Right renal cortex interstitium (tissue), 3 donors: ENCODE measurements at places on chromosomes 2 and 18.
A peak's percentile ranks its signal among the peaks of the same experiment; 100 is the strongest.

GRCh38 chr2:20584399-20585358, 66.2 kb downstream of the HS1BP3 start:
- DNase-seq, result peak; percentile 75

GRCh38 chr2:207746131-207746530, 23.6 kb downstream of the FZD5 start:
- DNase-seq, result no peak

GRCh38 chr18:62757399-62758010, 42.2 kb downstream of the PHLPP1 start:
- DNase-seq, result no peak

DNA sequence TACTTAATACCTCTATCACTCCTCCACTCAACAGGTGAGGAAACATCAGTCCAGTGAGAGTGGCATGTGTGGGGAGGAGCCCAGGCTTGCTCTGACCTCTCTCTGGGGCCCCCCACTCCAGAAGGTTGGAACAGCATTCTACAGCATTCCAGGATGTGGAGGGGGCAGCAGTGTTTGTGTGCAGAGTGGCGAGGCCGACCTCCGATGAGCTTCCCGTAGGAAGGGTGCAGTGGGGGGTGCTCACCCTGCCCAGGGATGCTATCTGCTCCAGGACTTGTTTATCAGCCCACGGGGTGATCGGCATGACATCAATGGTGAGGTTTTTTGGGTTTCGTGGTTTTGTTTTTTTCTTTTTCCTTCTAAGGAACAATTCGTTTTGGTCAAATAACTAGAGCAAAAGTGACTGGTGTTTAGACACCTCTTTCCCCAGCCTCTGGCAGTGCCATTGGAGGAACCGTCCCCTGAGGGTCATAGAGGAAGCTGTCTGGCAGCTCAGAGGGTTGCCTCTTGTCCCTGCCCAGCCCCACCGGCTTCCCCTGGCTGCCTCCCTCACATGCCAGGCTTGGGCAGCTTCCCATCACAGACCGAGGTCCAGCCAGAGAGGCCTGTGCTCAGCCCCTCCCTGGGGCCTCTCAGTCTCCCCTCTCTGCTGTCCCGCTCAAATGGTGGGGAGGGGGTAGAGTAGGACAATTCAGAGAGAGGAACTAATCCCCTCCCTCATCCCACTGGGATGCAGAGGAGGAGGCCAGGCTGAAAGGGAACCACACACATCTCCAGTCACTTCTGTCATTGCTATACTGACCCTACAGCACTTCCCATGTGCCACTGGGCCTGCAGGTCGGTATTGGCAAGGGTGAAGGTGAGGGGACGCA, 96.5 kb downstream of the ZFP36L2 start:
- DNase-seq, result no peak

GRCh38 chr2:18932853-18933252, 343.5 kb upstream of the NT5C1B start:
- DNase-seq, result no peak

DNA sequence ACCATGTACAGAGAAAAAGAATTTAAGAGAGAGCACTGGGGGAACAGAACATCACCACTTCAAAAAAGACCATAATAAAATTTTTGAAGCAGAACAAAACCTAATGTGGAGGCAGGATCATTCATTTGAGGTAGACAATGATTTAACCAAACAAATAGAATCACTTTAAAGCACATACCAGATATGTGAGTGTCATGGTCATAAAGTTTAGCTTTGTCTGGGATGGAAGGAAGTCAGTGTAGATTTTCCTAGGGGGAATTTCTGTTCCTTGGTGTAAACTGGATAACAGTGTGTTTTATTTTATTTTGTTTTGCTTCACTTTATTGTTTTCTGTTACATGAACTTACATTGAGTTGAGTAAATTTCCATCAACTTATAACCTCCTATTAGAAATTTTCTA, 120.8 kb downstream of the CRIM1 start:
- no peak for DNase-seq

- DNase-seq, result no peak
These were observed 8.9 kb upstream of the LRRFIP1 start for GRCh38 chr2:237618449-237618848.

DNA sequence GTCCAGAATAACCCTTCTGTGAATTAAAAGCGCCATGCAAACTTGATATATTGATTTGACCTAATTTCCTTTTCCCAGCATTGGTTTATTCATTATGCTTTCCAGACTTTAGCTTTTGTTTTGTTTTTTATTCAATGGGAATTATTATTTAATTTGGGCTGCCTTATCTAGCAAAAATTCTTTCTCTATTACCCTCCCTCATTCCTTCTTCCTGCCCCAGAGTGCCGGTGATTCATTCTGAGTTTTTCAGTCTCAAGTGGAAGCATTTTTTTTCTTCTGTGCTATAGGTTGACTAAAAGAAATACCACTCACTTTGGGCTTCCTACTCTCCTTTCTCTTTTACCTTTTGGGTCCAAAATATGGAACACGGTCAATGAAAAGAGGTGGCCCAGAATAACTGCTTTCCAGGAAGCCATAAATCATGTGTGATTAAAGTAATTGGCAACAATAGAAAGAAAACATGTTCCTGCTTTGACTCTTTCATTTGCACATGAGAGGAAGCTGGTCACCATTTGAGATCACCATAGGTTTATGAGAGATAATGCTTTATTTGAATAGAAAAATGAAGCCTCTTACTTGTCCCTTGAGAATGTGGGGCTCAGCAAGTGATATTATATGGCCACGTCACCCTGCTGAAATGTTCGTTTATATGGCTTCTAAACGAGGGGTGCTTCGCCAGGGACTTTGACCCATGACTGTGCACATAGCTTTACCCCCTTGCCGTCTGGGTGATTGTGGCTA, 422.8 kb upstream of the ZEB2 start:
- DNase-seq, result no peak

GRCh38 chr18:2139691-2140090, 431.6 kb downstream of the METTL4 start:
- DNase-seq, result no peak

DNA sequence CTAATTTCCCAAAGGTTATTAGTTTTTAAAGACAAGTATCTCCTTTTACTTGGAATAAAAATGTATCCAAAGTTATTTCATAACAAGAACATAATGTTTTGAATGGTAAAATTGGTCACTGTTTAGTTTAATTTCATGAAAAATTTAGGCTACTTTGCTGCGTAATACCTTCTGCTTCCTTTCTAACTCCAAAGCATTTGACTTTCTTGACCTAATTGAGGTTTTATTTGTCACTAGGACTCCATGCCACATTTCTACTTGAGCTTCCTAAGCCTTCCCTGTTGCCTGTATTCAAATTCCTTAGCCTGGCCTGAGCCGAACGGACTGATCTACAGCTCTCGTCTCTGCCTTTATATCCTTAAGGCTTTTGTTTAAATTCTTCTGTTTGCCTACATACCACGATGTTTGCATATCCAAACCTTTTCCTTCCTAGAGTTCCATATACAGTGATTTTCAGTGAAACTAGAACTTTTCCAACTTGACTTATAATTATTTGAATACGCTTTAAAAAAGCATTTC, 25.1 kb downstream of the ARMC9 start:
- DNase-seq, result no peak

DNA sequence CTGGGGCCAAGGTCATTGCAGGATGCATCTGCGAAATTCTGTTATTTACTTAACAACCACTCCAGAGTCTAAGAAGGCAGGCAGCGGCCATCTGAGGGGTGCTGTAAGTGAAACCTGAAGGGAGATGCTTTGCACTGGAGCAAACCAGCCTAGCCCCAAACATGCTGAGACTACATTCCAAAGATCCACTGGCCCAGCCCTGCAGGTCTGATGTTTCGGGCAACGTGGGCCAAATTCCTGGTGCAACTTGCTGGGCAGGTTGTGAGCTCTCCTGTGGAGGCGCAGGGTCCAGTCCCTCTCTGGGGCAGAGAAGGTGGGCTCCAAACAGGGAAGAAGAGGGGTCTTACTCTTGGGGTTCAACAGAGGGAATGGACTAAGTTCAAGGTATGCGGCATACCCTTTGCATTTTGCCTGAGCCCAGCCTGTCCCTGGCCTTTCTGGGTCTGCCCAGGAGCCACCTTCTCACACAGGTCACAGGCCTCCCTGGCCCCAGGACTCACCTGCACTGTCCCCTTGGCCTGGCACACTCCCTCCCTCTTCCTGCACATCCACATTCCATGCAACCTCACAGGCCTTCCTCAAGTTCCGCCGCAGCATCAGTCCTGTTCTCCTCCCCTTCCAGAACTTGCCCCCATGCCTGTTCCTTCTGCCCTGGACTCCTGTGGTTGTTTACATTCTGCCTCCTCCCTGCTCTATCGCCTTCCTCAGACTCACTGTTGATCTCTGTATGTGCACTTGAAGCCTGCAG, 5.1 kb upstream of the MAL start:
- no peak for DNase-seq

DNA sequence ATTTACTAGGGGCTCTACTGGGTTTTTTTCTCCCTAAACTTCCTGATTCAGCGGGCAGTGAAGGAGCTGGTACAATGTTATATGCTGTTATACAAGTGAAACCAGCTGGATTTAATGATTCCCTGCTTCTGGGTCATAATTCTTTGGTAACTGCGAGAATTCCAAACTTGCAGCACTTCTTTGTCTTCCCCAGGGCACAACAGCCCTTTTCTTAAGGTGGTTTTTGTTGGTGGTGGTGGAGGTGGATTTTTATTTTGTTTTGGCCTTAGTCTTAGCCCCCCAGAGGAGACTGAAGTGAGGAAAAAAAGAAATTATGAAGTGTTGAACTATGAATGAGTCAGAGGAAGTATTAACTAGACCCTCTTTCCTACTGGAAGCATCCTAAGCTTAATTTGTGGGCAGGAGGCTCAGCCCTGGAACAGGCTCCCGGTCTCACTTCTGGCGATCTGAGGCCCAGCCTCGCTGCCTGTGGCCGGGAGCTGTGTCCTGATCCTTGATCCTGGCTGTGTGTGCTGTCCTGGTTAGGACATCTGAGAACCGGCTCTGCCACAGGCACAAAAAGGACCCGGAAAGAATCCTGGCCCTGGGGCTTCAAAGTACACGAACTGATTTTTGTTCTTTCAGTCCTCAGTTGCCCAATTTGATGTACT, 141.9 kb downstream of the LYPD6B start:
- DNase-seq, result no peak

GRCh38 chr2:5561006-5561405, 131.2 kb upstream of the SOX11 start:
- DNase-seq, result no peak
